ENCODE measurements at places on chromosomes 1 and 21.

- DNase-seq = no peak
Measured at GRCh38 chr1:214707306-214708087, 104.5 kb downstream of the CENPF start.

- no peak for DNase-seq
Measured at GRCh38 chr21:44858291-44858690, 15.2 kb downstream of the PTTG1IP start.

GRCh38 chr21:40641042-40641441, 205.9 kb downstream of the DSCAM start:
- DNase-seq = no peak

DNA sequence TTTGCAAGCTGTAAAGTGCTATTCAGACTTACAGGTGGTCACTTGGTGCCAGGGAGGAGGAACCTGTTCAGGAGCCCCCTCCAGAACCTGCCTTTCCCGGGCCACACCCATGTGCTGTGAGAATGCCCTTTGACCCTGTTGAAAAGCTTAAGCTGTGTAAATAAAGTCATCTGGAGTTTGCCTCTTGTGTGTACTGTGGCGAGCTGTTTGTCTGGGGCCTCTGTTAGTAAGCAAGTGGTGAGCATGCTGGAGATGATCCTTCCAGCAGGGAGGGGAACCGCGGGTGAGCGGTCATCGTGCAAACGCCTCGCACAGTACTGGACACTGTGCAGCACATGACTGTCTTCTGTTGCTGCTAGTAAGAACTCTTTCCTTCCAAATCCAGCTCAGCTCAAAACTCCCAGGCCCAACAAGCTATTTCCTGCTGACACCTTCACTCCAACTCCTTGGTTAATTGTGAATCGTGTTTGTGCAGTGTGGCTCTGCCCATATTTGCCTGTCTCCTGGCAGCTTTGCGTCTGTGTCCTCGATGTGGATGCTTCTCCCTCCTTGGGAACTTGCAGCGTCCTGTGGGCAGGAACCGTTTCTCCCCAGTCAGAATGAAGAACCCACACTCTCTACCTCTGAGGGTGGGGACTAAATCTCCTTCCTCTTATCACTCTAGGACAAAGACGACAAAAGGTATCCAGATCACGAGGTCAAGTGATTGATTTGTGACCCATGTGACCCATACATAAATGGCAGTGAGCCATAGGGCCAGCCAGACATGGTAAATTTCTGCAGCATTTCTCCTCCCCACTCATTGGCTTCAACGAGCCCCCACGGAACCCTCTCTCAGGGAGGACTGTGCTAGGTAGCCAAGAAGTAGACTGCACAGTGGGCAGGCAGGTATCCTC, 13.9 kb upstream of the BTG2 start:
- no peak for DNase-seq

DNA sequence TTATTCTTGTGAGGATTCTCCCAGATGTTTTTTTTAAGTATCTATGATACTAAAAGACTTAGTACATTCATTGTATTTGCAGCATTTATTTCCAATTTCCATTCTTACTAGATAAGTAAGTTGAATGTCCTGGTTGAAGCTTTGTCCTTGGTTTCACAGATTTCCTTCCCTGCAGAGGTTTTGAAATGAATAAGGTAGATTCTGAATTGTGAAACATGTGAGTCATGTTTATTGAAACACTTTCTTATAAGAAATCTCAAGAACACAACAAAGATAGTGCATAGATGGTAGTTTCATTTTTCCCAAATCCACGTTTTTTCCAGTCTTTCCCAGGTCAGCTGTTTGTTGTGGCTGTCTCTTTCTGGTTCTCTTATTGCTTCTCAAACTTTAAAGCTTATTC, 24.8 kb downstream of the GABPA start:
- no peak for DNase-seq

DNA sequence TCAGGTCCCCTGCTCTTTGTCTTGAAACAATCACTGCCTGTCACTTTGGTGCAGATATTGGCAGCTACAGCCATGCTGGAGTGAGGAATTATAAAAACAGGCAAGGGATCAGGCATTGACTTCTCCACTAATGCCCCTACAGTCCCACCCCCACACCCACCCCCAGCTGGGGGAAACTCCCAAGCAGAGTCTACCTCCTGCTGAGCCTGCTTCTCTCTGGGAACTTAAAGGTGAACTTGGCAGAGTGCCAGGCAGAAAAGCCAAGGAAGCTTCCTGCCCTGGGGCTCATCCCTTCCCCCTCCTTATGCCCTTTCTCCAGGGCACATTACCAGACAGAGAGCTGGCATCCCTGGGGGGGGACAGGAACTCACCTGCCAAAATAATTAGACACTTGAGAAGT, 6.7 kb downstream of the NCMAP start:
- no peak for DNase-seq

DNA sequence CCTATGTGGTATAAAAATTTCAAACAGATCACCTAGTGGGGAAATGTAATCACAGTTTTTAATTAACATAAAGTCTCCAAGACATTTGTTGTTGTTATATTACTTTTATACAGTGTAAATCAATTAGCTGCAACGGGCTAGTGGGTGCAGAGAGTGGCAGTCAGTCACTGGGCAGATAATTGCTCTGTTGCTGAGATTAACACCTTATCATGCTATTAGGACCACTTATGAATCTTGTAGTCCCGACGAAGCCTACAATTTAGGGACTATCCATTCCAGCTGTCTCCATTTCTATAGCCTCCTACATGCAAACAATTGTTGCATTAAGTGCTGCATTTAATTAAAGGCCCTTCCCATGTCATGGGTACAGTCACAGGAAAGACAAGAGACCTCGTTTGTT, 158.9 kb upstream of the PROX1 start:
- DNase-seq = no peak

DNA sequence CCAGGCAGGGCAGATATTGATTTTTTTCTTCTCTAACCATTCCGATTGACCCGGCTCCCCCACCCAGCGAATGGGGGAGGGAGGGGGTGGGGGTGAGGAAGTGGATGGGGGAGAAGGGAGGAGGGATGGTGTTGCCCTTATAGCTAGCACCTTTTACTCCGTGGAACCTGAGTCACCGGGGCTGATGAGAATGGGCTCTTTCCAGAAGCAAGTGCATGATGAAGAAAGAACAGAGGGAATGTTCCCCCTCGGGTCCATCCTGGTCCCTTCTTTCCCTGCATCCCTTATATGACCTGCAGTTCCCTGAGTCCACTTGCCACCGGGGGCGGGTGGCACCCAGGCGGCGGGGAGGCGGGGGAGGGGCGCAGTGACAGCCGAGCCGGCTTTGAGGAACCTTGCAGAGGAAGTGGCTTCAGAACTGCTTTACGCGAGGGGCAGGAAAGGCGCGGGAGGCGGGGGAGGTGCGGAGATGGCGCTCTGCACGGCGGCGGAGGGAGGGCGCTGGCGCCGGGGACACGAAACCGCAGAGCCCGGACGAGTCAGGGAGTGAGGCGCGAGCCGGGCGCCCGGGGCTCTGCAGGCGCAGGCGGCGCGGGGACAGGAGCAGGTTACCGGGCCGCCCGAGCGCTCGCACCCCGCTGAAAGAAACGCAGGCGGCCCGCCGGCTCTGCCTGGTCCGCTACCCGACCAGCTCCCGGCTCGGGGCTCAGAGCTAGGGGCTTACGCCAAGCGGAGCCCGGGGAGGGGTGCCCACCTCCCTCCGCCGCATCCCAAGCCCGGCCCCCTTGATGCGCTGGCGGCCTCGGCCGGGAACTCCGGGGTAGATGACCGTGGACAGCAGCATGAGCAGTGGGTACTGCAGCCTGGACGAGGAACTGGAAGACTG, 49.7 kb downstream of the RASSF5 start:
- DNase-seq = no peak

- DNase-seq = no peak
Measured at GRCh38 chr1:153535242-153536011, at the start of gene S100A6. Gene S100A6, minus strand, starts transcription at chr1:153535991. Its CDS starts 652 bp downstream, at chr1:153535339.

DNA sequence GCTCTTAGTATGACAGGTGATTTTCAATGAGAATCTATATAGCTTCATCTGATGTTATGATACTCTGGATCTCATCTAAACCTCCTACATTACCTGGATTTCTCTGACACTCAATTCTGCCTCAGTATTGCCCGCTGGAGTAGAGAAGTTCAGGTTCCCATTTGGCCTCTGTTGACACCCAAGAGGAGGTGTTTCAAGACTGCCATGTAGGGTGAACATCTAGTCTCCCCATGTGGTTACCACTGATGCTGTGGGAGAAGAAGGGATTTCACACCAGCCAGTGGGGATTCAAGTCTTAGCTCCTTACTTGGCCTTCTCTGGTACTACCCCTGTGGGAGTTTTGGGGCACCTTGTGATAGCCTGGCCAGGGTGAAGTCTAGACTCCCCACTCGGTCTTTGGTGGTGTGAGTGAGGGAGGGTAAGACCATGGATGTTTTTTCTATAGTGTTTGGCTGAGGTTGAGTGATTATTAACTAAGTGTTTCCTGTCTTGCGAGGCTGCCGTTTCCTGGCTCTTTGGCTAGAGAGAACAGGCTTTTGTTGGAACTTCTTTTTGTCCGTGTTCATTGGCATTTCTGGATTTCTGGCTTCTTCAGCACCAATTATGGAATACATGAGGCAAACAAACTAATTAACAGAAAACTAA, 90.7 kb downstream of the RHOU start:
- DNase-seq = no peak

DNA sequence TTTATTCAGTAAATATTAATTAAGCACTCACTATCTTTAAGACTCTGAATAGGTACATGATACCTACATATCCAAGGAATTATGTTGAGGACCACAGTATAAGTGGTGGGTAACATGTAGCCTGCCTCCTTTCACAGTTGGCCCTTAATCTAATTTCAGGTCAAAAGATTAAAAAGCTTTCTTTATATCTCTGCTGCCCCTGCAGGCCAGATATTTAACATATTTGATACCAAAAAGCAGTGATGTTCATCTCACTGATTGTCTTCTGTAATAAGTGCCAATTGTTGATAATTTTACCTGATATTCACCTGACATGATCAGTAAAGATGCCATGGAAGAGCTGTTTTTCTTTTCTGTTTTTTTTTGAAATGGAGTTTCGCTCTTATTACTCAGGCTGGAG, 36.5 kb downstream of the RLF start:
- no peak for DNase-seq

DNA sequence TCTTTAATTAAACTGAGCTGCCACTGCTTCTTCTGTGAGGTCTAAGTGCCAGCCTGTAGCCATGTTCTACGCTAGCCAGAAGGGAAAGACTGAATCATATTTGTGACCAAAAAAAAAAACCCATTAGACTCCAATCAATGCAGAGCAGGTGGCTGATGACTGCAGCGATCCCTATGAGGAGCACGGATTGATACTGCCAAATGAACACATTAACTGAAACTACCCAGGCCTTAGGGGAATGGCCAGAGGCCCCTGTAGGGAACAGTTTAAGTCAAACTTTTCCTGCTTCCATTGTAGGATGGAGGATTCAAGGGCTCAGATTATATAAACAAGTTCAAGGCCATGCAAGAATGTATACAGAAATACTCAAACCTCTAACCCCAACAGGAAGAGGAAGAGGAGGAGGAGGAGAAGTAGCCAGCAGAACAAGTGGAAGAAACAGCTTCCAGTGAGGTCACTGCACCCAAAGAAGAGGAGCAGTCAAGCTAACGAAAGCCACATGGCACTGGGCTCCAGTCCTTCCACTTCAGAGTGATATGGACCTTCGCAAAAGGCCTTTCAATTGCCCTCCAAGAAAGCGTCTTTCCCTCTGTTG, 328.3 kb downstream of the SMYD3 start:
- no peak for DNase-seq

- DNase-seq = no peak
Measured at GRCh38 chr1:28510970-28511440, 5.2 kb downstream of the RCC1 start.

GRCh38 chr1:217182992-217183391, 447.9 kb downstream of the GPATCH2 start:
- no peak for DNase-seq

Measured in GM12864 (cell line).